ENCODE measurements at places on chromosomes 7 and 10.

- DNase-seq = no peak
These were observed 117.9 kb upstream of the COL1A2 start for GRCh38 chr7:94276795-94277194.

DNA sequence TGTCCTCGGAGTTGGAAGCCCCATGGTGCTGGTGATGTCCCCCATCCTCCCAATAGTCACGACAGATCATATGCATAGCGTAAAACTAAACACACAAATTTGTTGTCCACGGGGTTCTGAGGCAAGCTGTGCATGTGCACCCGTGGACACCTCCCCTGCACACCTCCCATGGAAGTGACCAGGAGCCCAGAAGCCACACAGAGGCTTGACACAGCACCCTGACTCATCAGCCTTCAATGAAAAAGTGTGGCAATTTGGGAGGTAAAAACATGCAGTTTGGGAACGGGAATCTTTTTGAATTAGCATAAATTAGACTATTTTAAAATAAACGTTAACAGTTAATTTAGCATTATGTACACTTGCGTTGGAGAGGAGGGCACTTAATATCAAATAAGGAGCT lies 89.2 kb upstream of the NPS start:
- no peak for DNase-seq

DNA sequence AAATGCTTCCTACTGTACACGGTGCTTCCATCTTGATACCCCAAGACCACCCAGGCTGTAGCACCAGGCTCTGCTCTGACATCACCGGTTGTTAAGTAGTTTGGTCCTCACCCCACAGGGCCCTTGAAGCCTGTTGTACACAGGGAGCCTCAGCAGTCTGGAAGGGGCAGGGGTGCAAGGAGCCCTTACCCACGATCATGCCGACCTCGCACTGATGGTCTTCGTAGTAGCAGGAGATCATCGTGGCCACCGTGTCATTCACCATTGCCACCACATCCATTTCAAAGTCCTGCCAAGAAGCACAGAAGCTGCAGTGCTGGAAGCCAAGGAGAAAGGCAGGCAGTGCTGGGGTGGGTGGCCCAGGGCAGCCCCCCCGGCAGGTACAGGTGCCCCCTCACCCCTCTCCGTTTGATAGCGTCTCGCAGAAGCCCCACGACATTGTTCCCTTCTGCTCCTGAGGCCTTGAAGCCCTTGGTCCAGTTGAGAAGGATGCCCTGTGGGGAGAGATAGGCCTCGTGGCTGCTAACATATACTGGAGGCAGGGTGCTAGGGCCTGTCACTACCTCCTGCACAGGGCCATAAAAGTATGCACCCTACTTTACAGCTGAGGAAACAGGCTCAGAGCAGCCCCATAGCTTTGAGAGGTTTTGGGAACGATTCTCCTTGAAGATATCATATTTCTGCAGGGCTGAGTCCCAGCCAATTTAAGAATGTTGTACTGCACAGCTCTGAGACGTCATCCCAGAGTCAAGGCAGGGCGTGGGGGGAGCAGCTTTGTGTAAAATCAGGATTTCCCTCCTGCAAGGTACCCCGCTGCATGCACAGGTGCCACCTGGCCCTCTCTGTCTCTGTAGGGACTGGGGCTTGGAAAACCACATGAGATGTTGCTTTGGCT lies 8.7 kb upstream of the MYL7 start:
- no peak for DNase-seq

DNA sequence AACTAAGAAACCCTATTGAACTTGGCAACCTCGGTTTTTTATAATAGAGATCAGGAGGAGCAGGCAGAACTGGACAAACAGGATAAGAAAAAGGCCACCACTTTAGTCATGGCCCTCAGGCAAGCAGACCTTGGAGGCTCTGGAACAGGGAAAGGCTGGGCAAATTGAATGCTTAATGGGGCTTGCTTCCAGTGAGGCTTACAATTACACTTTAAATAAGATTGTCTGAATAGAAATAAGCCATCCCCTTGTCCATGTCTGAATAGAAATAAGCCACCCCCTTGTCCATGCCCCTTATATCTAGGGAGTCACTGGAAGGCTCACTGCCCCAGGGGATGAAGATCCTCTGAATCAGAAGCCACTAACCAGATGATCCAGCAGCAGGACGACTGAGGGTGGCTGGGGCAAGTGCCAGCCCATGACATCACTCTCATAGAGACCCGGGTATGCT lies 40.6 kb downstream of the AKR1B15 start:
- no peak for DNase-seq

GRCh38 chr7:18345641-18346234 lies 149.8 kb upstream of the HDAC9 start:
- no peak for DNase-seq

Measured in activated CD4-positive, CD25-positive, alpha-beta regulatory T cell (primary cell).